Adrenal gland (tissue), 19 donors: ENCODE measurements at places on chromosomes 7 and 10. TPM values are rescaled to one million over a fixed set of nuclear protein-coding genes. Genes with fewer than 3 reads are reported as not detected.

IRF5 gene
- total RNA-seq, result 5.0 TPM

GNB2 gene
- total RNA-seq, result 323 TPM

FGL2 gene
- 27.6 TPM for total RNA-seq

DNA sequence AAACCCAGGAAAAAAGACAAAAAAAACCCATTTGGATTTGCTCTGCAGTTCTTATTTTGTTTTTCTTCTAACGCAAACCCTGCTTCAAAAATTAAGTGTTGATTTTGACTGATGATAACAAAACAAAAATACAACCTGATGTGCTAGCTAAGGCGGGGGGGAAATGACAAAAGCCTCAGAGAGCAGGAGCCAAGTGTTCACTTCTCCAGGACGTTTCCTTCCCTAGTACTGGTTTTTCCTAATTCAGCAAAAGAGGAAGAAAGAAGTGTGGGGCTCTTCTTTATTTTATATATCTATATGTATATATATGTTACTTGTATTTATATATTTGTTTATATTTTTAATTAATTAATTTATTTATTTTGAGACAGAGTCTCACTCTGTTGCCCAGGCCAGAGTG, 28.0 kb downstream of the SNX10 start:
- no peaks in the 10 kb centered on the region for H3K27me3 ChIP-seq
- H3K27ac ChIP-seq, result no peak overlapping the region
- no peak for DNase-seq
- no peaks in the 10 kb centered on the region for H3K36me3 ChIP-seq

GRCh38 chr10:132036153-132036886, 29.4 kb upstream of the JAKMIP3 start:
- no peaks in the 10 kb centered on the region for H3K36me3 ChIP-seq
- peaks cover 5% of the 10 kb centered on the region for H3K4me1 ChIP-seq
- H3K27ac ChIP-seq, result peak overlapping the region; percentile 26
- H3K4me3 ChIP-seq, result no peak overlapping the region

GRCh38 chr7:953547-954327, 743 bp downstream of the ADAP1 start:
- peaks cover 14% of the 10 kb centered on the region for H3K27me3 ChIP-seq
- H3K4me1 ChIP-seq, result no peaks in the 10 kb centered on the region
- H3K36me3 ChIP-seq, result no peaks in the 10 kb centered on the region
- H3K27ac ChIP-seq, result no peak overlapping the region
- no peak overlapping the region for H3K4me3 ChIP-seq
